CD8-positive, alpha-beta memory T cell (primary cell): ENCODE measurements at places on chromosomes 1 and 21. TPM values are rescaled to one million over a fixed set of nuclear protein-coding genes. Genes with fewer than 3 reads are reported as not detected.

The SPRR2B gene
- polyA plus RNA-seq = not detected

The SAMSN1 gene
- polyA plus RNA-seq = 34.1 TPM

The TRMT1L gene
- polyA plus RNA-seq = 15.3 TPM

- H3K27ac ChIP-seq = no peak overlapping the region
- H3K4me3 ChIP-seq = no peak overlapping the region
- H3K27me3 ChIP-seq = no peaks in the 10 kb centered on the region
- no peaks in the 10 kb centered on the region for H3K4me1 ChIP-seq
Observed at GRCh38 chr1:62045574-62045973, 149.1 kb upstream of the L1TD1 start.

DNA sequence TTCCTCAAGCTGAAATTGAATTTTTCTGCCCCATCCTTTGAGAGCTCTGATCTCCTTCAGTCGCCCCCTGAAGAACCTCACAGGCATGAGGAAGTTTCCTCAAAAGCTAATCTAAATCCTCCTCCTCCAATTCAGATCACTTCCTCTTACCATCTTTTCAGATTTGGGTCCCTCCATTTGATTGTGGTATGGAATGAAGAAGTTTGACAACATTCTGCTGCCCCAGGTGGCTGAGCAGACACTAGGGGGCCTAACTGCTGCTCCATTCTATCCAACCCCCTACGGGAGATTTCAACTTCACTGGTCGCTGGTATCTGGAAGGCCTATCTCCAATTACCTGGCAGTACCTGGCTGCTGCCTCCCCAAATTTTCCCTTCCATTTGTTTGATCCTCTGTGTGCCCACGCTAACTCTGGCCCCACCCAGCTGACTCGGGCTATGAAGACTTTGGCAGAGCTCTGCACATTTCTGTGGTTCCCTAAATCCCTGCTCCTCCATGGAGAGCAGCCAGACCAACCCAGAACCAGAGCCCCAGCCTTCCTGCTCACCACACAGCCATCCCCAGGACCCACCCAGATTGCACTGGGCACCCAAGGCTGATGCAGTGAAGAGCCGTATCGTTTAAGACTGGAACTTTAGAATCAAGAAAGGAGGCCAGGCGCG is 7.8 kb downstream of the IRF6 start:
- H3K36me3 ChIP-seq = no peaks in the 10 kb centered on the region
- no peak overlapping the region for H3K4me3 ChIP-seq
- no peaks in the 10 kb centered on the region for H3K4me1 ChIP-seq
- DNase-seq = no peak
- H3K27me3 ChIP-seq = no peaks in the 10 kb centered on the region

GRCh38 chr1:199747984-199748383 is 279.5 kb upstream of the NR5A2 start:
- DNase-seq = no peak
- H3K36me3 ChIP-seq = no peaks in the 10 kb centered on the region
- H3K27ac ChIP-seq = no peak overlapping the region
- no peaks in the 10 kb centered on the region for H3K4me1 ChIP-seq
- H3K4me3 ChIP-seq = no peak overlapping the region
- no peaks in the 10 kb centered on the region for H3K27me3 ChIP-seq

DNA sequence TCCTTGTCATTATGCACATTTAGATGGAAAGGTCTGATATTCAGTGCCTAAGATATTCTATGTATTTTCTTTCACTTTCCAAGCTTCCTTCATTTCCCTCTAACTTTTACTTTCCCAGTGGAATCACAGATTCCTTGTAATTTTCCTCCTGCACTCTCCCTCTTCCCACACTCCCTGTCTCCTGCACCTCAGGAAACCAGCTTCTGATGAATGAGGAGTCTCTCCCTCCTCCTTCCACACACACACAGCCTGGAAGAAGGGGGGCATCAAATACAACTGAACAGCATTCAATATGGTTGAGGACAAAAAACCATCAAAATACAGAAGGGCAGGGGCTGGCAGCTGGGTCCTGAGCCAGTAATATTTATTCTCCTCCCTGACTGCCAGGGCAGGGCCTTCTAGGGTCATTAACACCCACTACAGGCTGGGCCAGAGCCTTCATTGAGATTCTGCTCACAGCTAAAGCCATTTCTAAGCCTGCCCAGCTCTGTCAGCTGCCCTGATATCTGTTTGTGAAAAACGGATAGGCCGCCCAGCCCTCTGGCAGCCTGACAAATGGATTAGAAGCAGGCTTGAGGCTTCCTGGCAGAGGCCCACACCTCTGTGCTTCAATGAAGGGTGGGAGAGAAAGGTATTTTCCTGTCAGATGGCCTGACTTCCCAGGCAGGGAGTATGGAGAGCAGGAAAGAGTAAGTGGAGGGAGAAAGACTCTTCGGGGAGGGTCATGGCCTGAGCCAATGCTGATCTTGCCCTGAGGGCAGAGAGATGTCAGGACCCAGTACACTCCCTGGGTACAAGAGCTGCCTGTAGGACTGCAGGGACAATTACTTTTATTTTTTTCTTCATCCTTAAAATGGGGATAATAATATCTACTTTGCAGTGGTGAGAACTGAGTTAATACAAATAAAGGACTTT is 138.9 kb upstream of the SPATA6 start:
- H3K4me3 ChIP-seq = no peak overlapping the region
- no peaks in the 10 kb centered on the region for H3K4me1 ChIP-seq
- no peak for DNase-seq
- no peak overlapping the region for H3K27ac ChIP-seq
